Activated CD8-positive, alpha-beta memory T cell treated with anti-CD3 and anti-CD28 coated beads for 4 hours (primary cell): ENCODE measurements at places on chromosomes 7 and 10.

DNA sequence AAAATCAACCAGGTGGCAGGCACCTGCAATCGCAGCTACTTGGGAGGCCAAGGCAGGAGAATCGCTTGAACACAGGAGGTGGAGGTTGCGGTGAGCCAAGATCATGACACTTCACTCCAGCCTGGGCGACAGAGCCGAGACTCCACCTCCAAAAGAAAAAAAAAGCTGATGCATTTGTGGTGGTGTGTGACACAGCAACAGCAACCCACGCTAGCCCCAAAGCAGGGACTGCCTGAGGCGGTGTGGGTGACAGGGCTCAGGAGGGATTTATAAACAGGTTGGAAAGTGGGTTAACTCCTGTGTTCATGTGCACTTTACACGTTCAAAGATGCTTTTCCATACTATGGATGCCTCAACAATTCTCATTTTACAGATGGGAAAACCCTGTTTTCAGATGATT is 395.9 kb upstream of the PODXL start:
- no peak for DNase-seq

DNA sequence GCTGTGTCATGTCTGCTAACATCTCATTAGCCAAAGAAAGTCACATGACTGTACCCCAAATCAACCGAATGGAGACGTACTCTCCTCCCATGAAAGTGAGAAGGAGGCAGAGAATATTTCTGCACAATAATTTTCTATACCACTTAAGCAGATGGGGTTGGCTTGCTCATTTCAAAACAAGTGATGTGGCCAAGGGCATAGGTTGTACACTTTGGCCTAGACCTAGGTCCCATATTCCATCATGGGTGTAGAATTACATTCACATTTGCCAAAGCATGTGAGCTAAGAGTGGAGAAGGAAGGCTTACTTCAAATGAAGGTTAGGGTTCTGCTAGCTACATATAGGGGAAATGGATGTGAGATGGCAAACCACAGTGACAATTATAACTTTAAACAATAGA is 83.0 kb downstream of the ZNF365 start:
- DNase-seq, result no peak

GRCh38 chr10:93235686-93236085 is 162.0 kb downstream of the CYP26A1 start:
- DNase-seq, result no peak

DNA sequence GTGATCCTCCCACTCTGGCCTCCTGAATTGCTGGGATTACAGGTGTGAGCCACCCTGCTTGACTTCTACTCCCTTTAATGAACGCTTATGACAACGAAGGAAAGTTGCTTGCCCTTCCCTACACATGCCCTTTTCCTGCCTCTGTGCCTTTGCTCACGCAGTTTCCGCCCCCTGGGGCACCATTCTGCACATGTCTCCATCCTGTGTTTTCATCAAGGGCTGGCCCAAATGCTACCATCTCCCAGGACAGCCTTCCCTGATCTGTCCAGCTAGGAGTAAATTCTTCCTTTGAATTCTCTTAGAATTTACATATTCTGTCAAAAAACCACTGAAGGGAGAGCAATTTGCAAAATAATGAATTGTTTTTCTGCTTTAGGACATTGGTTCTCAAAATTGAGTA is 50.0 kb upstream of the KMT2C start:
- DNase-seq, result no peak

GRCh38 chr7:15016315-15016667 is 113.7 kb upstream of the DGKB start:
- DNase-seq, result no peak

DNA sequence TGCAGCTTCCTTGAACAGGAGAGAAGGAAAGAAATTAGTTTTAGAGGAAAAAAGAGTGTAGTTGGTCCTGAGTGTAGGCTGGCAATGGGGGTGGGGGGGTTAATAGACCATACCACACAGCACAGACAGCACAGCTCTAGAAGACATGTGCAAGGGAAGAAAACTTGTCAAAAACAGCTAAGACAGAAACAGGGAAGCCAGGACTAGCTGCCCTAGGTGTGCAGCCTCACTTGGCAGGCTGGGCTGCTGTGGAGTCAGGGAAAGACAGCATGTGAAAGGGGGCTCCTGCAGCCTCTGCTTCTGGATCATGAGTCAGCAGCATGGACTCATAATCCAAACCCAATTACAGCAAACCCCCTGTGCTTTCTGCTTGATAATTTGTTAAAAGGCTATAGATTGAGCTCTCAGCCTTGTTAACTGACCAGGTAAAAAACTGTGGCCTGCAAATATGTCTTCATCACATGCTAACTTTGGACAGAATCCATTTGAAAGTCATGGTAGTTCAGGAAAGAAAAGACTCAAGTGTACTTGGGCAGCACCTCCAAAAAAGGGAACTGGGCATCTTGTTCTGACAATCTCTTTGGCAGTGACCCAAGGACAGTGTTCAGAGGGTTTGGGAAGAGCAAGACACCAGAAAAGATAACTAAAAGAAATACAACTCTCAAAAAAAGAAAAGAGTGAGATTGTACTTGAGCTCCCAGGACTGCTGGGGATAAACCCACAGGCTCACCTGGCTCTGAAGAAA is 142.2 kb upstream of the VWC2 start:
- no peak for DNase-seq

GRCh38 chr10:66838656-66839055 is 87.2 kb upstream of the LRRTM3 start:
- no peak for DNase-seq
